ENCODE measurements at places on chromosomes 5 and 9.

- no peak for DNase-seq
These were observed 34.6 kb upstream of the COL15A1 start for GRCh38 chr9:98908897-98909634.

GRCh38 chr5:180352116-180353047, 754 bp downstream of the GFPT2 start:
- DNase-seq = no peak

DNA sequence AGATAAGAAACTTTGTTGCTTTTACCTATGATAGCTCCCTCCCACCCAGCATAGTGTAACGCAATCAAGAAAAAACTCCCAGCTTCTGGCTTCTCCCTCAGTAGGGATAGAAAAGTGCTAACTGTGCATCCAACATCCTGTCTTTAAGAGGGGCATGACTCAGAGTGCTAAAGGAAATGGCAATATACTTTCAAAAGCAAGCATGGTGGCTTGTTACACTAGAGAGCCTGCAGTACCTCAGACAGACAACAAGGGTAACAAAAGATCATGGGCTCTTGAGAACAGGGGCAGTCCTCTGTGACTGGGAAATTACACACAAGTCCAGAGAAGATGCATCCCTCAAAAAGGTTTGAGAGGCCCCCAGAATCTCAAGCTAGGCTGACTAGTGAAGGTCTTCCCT, 37.8 kb downstream of the PRELID2 start:
- no peak for DNase-seq

DNA sequence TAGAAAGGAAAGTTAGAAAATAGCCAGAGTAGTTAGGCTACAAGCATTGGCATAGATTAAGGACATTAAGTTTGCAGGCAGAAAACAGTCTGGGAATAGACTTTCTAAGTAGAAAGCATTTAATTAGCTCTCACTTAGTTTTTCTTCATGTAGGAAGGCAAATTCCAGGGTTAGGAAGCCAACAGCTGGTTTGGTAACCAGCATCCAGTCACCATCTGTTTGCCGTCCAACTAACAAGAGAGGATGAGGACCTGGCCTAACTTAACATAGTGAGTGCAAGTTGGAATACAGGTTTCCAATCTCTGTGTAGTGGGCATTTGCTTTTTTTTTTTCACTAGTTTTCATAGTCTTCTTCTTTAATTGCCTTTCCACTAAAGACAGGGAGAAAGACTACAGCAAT, 121.7 kb upstream of the NR3C1 start:
- DNase-seq = no peak

DNA sequence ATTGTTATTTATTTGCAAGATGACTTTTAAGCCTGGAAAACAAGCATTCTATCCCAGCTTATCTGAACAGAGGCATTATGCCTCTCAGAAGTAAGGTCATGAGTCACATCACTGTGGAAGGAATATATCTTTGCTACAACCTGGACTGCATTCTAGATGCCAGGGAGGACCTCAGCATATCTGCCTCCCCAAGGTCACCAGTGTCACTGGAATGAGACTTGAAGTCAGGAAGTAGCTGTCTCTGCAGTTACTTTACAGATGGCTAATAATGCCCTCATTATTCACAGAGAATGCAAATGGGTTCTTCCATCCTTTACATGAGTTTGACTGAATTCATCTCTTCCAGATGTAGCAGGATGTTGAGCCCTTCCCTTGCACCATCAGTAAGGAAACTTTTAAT, 4.4 kb upstream of the FAM13B start:
- no peak for DNase-seq

GRCh38 chr9:108150736-108151586, 661.4 kb upstream of the KLF4 start:
- no peak for DNase-seq

DNA sequence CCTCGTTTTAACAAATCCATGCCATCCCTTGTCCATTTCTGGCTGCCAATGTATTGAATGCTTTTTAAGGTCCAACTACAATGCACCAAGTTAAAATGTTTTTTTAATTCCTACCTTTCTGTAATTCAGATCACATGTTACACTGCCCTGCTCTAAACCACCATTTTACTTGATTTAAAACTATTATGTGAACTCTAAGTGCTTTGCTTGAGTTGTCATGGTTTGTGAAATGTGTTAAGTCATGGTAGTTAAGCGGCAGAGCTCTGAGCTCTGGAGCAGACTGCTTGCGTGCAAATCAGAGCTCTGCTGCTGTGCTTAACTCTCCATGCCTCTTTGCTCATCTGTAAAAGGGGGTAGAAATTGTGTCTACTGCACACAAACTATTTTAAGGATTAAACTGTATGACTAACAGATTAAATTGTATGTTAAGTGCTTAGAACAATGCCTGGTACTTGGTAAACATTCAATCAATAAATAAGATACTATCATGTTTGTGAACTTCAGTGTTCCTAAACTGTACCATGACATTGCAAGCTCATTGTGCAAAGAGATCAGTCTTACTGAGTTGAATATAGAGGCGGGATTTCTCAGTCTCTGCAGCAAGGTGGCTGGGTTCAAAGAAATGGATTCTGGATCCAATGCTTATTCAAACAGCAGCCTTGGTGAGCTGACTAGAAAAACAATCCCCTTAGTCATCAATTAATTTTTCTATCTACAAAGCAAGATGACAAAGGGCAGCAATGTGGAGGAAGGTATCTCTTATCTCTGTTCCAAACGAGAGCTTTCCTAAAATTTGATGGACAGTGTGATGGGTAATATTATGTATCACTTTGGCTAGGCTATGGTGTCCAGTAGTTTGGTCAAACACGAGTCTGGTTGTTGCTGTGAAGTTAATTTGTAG, 16.1 kb upstream of the CMBL start:
- no peak for DNase-seq

DNA sequence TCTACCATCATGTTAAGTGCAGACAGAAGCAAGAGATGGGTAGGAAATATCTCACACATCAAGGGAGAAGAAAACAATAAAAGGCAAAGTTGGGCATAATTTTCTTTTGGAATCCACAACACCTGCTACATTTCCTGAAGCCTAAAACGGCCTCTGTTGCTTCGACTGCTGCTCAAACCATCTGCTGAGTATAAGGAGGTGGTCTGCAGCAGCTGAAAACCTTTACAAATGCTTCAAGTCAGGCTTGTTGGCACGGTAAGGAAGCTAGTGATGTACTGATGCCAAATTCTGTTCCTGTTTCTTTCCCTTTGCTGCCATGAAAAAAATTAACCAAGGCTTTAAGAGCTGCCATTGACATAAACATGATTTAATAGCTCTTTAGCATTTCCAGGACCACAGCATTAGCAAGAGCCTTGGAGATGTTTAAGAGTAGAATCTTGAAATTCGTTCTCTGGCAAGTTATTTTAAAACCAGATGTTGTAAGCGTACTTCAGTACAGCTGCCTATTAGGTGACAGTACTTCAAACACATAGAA, 75.6 kb downstream of the DMRTA1 start:
- DNase-seq = no peak
